Urothelium cell line (cell line): ENCODE measurements at places on chromosomes 7 and 10.

GRCh38 chr7:20064181-20064970, 152.8 kb downstream of the MACC1 start:
- DNase-seq: peak; percentile 9

DNA sequence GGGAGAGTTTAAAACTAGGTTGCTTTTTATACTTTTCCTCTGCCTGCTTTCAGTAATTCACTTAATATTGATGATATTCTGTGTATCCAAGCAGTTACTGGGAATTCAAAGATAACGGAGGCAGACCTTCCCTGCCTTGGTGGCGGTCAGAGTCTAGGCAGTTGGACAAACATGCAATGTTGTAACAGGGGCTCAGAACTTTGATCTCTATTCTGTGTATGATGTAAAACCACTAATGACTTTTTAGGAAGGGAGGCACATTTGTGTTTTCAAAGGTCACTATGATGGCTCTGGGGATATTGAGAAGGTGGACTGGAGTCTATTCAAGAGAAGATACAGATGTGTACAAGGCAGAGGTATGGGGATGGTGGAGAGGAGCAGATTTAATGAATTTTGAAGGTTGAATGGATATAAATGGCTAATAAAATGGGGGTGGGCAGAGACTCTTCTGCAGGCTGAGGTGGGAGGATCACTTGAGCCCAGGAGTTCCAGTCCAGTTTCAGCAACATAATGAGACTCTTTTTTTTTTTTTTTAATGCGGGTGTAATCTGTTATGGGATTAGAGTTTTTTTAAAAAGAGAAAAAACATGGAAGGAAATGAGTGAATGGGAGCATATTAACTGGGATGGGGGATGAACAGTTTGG, 5.7 kb upstream of the PON2 start:
- no peak for DNase-seq

- no peak for DNase-seq
Measured at GRCh38 chr10:72175149-72175548, 40.7 kb upstream of the ANAPC16 start.

- no peak for DNase-seq
Measured at GRCh38 chr7:106679153-106679931, 18.4 kb upstream of the CCDC71L start.

DNA sequence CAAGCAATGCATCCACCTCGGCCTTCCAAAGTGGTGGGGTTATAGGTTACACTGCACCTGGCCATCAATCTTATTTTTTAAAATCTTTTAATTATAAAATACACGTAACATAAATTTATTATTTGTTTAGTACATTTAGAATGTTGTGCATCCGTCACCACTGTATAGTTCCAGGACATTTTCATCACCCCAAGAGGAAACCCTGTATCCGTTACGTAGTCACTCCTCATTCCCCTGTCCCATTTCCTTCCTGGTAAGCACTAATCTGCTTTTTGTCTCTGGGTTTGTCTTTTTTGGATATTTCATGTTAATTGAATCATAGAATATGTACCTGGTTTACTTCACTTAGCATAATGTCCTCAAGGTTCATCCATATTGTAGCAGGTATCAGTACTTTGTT, 51.2 kb downstream of the MAPK8 start:
- DNase-seq: no peak

DNA sequence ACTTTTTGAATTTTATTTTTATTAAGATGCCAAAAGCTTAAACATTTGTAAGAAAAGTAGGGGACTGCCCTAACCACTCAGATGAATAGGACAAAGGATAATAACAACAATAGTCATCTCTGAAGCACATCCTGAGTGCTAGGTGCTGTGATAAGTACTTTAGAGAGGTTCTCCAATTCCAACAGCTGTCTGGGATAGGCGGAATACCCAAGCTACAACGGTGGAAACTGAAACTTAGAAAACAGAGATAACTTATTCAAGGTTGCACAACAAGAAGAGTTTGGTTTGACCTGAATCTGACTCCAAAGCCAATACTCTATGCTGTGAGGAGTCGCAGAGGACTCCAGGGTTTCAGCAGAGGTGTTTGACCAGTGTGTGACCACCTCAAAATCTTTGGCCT, 2.0 kb downstream of the RTKN2 start:
- DNase-seq: no peak

DNA sequence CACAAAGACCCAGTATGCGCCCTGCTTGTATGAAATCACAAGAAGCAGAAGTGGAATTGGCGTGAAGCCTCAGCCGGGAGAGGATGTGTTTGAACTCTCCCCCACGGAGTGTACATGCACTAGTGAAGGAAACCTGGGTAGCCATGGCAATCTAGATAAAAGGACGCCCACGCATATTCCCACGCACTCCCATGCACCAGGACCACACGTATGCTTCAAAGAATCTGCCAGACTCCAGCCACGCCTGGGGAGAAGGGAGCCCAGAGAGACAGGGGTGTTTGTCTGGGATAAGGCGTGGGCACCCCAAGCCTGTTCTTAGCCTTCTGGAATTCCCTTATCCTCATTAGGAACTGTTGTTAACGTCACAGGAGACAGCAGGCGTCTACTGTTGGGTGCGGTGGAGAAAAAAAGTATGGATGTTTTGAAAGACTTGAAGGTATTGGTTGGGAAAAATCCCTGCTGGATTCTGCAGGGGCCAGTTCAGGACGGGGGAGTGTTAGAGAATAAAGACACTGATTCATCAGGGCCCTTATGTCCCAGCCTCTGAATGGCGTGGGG, 28.9 kb upstream of the ECHDC3 start:
- peak; percentile 52 for DNase-seq

GRCh38 chr10:120999868-121000267, 148.7 kb downstream of the WDR11 start:
- no peak for DNase-seq

DNA sequence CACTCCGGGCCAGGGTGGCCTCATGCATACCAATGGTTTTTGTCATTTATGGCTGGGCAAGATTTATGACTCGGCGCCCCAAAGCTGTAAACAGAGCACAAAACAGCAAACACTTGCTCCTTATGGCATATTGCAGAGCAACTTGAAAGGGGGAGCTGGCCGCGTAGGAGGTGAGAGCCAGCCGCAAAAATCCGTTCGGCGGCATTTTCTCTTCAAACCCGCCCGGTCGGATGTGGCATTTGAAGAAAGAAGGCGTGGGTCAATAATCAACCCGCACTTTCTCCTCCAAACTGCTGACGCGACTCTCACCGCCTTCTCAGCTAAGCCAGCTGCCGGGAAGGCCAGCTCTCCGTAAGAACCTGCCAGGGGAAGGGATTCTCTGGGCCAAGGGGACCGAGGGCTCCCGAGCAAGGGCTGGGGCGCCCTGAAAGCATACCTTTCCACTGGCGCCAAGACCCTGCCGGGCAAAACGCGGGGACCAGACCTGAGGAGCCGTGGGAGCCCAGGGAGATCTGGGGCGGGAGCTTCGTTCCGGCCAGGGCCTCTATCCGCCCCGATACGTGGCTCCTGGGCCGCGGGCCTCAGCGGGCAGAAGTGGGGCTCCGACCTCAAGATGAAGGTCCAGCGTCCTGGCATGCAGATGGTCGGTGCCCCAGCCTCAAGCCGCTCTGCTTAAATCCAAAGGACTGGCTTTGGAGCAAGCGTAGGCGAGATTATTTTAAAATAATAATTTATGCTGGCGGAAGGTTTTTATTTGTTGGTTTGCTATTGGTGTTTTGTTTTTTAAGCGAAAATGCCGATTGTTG, 12.9 kb upstream of the HOXA2 start:
- DNase-seq: peak; percentile 81

DNA sequence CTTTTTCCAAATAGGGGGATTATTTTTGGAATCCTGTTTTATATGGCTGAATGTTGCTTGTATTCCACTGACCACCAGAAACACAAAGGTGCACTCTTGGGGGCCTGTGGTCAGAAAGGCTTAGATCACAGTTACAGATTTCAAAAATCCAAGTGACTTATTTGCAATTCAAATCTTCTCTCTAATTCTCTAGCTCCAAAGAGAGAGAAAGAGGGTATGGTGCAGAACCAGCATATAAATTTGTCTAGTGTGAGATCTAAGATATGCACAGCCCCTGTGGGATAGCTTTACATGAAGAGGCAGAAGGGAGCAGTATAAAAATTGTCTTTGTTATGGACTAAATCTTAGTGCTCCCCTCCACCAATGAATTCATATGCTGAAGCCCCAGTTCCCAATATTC, 1121.7 kb upstream of the CELF2 start:
- DNase-seq: no peak

- no peak for DNase-seq
Measured at GRCh38 chr10:111275091-111275490, 198.3 kb downstream of the ADRA2A start.

DNA sequence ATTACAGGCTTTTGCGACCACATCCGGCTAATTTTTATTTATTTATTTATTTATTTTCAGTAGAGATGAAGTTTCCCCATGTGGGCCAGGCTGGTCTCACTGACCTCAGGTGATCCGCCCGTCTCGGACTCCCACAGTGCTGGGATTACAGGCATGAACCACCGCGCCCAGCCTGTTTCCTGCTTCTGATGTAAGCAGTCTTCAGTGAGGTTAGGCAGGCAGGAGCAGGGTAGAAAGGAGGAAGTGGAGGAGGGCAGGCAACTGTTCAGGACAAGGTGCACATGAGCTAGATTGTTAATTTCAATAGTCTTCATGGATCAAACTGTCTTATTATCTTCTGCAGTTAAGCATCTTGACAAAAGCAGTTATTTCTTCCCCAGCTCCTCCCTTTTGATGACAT, 605.0 kb downstream of the CCSER2 start:
- DNase-seq: no peak

GRCh38 chr7:37491919-37492694, 43.4 kb upstream of the ELMO1 start:
- DNase-seq: no peak

GRCh38 chr10:112801748-112802147, 148.3 kb upstream of the TCF7L2 start:
- DNase-seq: no peak

DNA sequence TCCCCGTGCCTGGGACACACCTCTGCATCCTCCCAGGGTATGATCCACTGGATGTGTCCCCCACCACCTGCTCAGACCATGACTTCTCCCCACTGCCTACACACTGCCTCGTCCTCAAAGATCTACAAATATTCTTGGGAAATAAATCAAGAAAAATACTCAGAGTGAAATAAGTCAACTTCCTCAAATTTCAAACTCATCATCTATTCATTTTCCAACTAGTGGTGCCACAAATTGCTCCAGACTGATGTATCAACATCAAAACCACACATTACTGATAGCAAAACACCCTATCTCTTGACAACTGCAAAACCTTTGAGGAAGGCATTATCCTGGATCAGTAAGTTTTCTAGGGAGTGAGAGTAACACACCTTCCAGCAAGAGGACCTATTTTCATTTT, 87.7 kb downstream of the GRB10 start:
- DNase-seq: no peak

DNA sequence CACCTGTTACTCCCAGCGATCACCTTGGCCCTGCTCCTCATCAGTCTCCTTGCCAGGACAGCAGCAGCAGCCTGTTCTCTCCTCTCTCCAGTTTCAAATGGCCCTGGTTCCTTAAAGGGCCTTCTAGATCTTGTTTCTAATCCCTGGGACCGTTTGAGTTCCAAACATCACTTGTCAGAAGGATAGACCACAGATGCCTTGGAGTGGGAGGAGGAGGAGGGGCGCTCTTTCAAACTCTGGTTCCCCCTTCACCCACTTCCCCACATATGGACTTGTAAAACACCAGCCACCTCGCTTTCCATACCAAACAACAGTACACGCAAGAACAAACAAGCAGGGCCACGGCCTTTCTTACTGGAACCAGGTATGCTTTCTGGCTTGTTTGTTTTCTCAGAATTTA, 104.8 kb downstream of the PLXNA4 start:
- DNase-seq: no peak

DNA sequence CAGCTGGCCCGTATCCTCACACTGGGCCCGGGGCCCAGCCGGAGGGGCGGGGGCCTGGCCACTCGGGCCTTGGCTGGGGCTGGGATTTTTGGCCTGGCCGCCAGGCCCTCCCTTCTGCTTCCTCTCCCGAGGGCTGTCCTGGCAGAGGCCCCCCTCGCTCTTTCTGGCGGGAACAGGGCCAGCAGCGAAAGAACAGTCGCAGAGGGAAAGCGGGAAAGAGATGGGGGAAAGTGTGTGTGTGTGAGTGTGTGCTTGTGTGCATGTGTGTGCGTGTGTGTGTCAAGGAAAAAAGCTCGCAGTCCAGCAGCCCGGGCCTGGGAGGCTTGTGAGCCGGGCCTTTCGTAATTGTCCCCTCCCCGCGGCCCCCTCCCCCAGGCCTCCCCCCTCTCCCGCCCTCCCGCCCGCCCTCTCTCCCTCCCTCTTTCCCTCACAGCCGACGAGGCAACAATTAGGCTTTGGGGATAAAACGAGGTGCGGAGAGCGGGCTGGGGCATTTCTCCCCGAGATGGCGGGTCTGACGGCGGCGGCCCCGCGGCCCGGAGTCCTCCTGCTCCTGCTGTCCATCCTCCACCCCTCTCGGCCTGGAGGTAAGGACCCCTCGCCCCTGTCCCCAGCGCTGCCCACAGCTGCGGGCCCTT, at the start of gene ELN:
Gene ELN, plus strand, starts transcription at position 491 of the 638 bp plus-strand sequence. Its CDS starts 15 bp downstream, at position 506.
- no peak for DNase-seq

GRCh38 chr10:104327745-104328645, 10.3 kb downstream of the ITPRIP start:
- DNase-seq: peak; percentile 73

- no peak for DNase-seq
Measured at GRCh38 chr7:20316706-20317105, 14.0 kb upstream of the ITGB8 start.
